ENCODE measurements at places on chromosomes 7 and 10.

GRCh38 chr10:125419831-125420230, 259.5 kb upstream of the CTBP2 start:
- no peak for DNase-seq

GRCh38 chr10:24303522-24304310, 94.8 kb downstream of the KIAA1217 start:
- no peak for DNase-seq

DNA sequence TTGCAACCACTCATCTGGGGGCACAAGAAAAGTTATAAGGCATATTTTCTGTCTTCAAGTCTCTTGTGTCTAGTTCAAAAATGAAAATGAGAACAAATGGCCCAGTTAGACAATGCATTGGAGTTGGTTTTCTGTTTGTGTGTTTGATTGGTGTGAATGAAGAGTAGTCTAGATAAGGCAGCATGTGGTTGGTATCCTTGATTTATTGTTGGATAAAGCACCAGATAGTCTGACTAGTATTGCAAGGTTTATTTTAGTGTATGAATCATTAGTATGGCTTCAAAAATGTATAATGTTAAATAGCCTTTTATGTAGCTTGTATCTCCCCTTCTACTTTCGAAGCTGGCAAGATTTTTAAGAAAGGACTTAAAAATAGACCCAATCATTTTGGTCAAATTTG, 237.3 kb downstream of the CDK14 start:
- no peak for DNase-seq

GRCh38 chr7:120272261-120272660, 714 bp upstream of the KCND2 start:
- DNase-seq, result no peak

DNA sequence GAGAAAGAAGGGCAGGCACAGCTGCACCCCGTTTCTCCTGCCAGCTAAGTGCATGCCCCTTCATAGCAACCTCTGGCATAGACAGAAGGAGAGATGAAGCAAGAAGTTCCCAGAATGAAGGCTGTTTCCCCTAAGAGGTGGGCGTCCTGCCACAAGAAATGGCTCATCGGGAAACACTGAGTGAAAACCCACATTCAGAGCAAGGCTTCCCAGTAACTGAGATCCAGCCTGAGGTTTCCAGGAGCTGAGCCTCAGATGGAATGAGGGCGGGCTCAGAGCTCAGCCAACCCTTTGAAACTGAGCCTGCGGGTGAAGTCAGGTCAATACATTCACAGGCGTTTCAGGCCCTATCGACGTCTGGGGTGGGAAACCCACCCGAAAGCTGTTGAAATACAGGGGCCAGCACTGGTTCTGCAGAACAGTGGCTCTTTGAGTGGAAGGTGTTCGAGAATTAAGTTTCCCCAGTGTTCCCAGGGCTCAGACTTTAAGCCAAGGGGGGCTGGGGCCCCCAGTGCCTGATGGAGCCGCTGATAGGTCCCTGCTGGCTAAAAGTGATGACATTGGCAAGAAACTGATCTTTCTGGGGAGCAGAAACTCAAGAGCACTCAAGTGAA, 510.2 kb downstream of the RPS24 start:
- peak; percentile 37 for DNase-seq

DNA sequence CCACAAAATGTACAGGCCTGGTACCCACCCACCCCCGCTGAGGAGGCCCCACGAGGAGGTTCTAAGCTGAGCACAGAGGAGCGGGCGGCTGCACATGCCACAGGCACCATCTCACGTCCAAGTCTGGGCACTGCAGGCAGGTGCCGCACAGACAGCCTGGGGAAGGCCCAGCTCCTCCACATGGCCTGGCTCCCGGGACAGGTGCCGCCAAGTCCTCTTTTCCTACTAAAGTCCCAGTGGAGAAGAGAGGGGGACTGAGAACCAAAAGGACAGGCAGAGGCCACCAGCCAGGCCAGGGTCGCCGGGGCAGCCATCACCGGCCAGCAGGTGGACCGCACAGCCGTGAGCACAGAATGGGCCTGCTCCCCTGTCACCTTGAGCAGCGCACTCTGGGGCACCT, 91.1 kb downstream of the MAD1L1 start:
- no peak for DNase-seq

- DNase-seq, result no peak
These were observed 1.0 kb downstream of the GNB2 start for GRCh38 chr7:100674411-100675104.

DNA sequence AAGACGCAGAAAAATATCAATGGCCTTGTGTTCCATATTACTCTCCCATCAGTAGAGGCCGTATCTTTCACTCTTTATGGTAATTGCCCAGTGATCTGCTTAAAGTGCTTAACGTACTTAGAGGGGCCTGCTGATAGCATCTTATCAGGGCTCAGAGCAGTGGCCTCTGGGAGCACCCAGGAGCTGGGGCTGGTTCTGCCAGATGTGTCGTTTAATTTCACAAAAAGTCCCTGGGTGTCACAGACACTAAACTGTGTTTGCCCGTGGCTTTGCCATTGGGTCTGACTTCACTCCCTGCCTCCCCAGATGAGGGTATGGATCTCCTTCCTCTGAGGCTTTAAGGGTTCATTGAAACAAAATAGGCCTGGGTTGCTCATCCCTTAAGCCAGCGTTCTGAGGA, 435.3 kb downstream of the GATA3 start:
- no peak for DNase-seq
